ENCODE measurements at places on chromosomes 2 and 18.
A peak's percentile ranks its signal among the peaks of the same experiment; 100 is the strongest.

DNA sequence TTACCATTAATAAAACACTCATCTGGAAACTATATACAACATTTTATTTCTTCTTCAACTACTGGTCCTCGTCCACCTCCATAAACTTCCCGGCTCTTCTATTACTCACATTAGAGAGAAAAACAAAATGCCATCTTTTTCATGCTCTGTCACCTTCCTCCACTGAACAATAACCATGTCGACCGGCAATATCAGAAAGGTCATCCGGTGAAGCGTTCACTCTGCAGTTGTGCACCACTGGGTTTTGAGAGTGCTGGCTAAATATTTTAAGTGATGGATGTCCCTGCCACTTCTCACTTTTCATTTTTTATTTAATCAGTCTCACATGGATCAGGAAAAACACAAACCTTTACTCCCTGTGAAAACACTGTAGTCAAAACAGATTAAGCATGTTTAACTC lies 48.2 kb downstream of the SPP2 start:
- no peak for DNase-seq

DNA sequence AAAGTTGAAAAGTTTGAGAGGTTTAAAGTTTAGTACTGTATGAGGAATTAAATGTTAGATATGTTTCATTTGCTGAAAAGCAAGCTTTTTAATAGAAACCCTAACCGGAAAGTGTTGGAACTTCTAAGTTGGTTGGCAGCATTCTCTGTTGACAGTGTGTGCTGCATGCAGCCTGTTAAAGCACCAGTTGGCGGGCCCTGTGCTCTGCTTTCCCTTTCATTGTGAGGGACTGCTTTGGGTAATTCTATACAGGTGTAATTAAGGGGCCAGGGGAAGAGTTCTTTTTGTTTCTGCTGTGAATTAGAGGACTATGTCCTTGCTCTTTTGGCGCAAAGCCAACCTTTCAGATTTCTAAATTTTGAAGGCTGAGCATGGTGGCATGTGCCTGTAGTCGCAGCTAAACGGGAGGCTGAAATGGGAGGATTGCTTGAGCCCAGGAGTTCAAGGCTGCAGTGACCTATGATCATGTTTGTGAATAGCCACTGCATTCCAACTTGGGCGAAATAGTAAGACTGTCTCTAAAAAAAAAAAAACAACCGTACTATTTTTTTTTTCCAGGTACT lies 20.1 kb downstream of the PLEKHB2 start:
- DNase-seq, result no peak

GRCh38 chr2:119586085-119586484 lies 41.8 kb downstream of the CFAP221 start:
- DNase-seq, result no peak

DNA sequence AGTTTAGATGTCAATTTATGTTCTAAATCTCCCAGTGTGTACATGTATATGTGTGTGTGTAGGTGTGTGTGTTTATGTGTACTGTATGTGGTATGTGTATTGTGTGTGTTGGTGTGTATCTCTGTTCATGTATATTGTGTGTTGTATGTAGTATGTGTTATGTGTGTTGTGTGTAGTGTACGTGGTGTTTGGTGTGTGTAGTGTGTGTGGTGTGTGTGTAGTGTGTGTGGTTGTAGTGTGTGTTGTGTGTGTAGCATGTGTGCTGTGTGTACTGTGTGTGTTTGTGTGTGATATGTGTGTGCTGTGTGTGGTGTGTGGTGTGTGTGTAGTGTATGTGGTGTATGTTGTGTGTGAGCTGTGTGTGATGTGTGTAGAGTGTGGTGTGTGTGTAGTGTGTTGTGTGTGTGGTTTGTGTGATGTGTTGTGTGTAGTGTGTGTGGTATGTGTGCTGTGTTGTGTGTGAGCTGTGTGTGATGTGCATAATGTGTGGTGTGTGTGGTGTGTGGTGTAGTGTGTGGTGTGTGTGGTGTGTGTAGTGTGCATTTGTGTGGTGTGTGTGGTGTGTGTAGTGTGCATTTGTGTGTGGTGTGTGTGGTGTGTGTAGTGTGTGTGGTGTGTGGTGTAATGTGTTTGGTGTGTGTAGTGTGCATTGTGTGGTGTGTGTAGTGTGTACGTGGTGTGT lies 5.2 kb upstream of the RTP5 start:
- DNase-seq, result no peak

GRCh38 chr2:121303531-121304263 lies 18.7 kb upstream of the TFCP2L1 start:
- DNase-seq, result no peak

DNA sequence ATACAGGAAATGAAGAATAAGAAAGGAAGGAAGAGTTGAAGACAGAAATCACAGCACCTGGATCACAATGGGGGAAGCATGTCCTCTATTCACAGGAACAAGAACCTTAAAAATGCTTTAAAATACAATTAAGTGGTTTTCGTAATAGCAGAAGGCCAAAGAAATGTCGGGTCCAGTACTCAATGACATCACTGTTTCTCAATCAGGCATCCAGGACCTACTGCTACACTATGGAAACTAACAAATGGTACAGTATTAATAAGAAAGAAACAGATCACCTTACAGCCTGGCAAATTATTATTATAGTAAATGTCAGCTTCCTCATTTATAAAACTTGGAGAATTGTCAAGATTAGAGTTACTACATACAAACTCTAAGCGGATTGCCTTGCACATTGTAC lies 15.8 kb downstream of the HNRNPLL start:
- no peak for DNase-seq

GRCh38 chr2:218871345-218872302 lies 9.0 kb upstream of the WNT10A start:
- no peak for DNase-seq

DNA sequence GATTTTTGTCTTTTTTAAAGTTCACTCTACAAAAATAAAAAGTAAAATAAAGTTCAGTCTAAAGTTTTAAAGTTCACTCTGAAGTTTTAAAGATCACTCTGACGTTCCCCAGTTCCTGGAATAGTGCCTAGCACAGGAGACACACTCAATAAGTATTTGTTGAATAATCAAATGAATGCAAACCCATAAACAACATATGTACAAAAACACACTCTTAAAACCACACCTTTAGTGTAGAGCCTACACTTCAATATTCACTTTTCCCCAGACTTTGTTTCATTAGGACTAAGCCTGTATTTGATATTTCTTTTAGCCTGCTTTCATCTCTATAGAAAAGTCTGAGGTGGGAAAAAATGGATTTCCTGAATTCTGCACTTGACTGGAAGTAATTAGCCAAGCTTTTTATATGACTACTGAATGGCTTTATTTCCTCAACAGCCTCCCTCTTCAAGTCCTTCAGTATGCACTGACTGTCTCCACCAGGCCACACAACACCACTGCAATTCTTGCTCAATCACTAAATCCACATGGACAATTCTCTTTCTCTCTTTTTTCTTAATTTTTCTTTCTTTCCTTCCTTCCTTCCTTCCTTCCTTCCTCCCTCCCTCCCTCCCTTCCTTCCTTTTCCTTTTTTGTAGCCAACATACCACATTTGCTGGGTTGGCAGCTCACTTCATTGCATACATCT lies 104.6 kb downstream of the SS18 start:
- DNase-seq, result no peak

- no peak for DNase-seq
Measured at GRCh38 chr2:112814278-112814677, 22.3 kb downstream of the IL1B start.

- DNase-seq, result no peak
Measured at GRCh38 chr2:170475878-170476277, 239.3 kb upstream of the SP5 start.

- DNase-seq, result no peak
Measured at GRCh38 chr2:143579456-143579855, 450.2 kb downstream of the ARHGAP15 start.

- DNase-seq, result no peak
Measured at GRCh38 chr2:130798472-130799218, 38.1 kb upstream of the ARHGEF4 start.

- no peak for DNase-seq
Measured at GRCh38 chr18:35174093-35174731, 66.6 kb upstream of the ZNF397 start.

DNA sequence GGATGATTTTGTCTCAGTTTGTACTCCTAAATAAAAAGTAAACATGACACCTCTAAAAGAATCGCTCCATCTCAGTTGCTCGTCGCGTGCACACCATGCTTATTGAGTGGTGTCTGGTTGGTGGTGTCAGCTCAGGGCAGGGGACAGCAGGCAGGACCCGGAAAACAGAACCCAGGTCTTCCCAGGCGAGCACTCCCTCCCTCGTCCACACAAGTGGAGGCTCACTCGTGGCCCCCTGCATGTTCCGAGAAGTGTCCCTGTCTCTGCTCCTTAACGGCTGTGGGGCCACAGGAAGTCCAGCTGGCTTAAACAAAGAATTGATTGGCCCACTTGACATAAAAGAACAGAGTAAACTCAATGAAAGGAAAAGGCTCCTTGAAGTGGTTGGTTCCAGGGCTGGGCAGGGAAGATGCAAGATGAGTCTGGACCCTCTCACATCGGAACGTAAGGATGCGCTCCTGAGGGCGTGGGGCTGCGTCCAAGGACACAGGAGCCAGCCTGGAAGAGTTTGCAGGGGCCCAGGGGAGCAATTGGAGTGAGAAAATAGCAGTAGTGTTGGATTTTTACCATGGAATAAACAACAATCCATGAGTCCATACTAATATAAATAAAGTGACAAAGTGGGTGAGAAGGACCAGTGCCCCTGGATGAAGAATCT lies 13.1 kb upstream of the CNDP1 start:
- DNase-seq, result no peak

DNA sequence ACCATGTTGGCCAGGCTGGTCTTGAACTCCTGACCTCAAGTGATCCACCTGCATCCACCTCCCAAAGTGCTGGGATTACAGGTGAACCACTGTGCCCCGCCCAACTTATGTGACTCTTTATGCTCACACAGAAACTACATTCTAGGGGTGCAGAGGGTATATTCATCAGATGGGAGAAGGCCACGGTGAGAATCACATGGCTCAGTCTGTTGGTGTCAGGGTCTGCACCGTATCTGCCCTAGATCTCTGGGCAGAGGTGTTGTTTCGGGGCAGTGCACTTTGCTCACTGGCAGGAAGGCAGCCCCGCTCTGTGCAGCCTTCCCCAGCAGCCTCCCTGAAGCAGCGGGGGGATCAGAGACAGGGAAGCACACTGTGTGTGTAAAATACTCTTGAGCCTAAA lies 76.4 kb downstream of the SH3RF3 start:
- no peak for DNase-seq

GRCh38 chr2:39469807-39470206 lies 32.7 kb upstream of the MAP4K3 start:
- no peak for DNase-seq

DNA sequence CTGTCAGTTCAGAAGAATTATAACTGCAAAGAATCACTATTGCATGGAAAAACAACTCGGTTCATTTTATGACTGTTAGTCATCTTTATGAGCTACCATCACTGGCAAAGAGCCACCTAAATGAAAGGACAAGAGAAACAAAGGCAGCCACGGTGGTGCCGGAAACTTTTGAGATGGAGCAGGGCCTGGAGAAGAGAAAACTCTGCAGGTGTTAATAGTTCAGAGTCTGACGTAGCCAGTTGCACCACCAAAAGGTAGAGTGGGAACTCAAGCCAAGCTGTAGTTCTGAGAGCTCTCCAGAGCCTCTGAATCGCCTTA lies 110.9 kb downstream of the FTCDNL1 start:
- no peak for DNase-seq

DNA sequence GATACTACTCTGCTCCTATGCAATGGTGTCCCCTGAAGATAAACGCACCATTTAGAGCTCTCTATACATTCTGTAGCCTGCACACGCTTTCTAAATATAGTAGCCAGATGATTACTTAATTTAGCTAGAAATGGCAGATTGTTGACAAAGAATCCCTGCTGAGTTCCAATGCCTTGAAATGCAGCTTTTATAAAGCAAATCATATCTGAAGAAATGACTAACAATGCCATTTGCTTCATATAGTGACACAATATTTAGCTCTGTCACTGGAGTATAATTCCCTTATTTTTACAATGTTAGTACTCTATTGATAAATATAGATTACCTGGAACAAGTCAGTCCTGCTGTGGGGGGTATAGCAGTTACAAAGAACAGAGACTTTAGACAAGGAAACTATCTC lies 166.2 kb downstream of the CDCA7 start:
- DNase-seq, result no peak

DNA sequence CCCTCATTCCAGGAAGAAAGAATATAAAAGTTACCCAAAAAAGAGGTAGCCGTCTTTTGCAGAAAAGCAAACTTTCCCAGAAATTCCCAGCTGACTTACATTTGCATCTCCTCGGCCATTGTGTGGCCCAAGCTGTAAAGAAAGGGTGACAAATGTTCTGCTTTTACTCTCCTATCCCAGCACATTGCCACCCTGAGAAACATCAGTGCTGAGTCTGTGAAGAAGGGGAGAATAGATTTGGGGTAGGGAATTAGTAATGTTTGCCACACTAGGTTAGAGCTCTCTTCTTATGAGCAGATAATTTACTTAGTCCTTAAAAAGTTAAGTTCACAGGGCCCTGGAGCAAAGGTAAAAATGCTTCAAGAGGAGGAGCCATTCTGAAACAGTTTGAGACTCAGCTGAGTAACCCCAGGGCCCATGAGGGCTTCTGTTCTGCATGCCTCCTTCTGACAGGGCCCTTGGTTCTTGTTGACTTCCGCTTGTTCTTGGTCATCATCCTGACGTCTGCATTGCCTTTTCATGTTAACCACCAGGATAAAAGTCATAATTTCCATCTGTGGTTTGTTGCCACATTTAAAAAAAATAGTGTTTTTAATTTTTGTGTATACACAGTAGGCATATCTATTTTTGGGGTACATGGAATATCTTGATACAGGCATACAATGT lies 550.7 kb downstream of the RNF144A start:
- DNase-seq, result peak; percentile 52

- no peak for DNase-seq
Measured at GRCh38 chr18:25235401-25236042, 116.4 kb downstream of the ZNF521 start.

GRCh38 chr2:40041422-40042382 lies 262.6 kb upstream of the THUMPD2 start:
- DNase-seq, result no peak

GRCh38 chr2:202072226-202072625 lies 829 bp upstream of the KIAA2012 start:
- no peak for DNase-seq

DNA sequence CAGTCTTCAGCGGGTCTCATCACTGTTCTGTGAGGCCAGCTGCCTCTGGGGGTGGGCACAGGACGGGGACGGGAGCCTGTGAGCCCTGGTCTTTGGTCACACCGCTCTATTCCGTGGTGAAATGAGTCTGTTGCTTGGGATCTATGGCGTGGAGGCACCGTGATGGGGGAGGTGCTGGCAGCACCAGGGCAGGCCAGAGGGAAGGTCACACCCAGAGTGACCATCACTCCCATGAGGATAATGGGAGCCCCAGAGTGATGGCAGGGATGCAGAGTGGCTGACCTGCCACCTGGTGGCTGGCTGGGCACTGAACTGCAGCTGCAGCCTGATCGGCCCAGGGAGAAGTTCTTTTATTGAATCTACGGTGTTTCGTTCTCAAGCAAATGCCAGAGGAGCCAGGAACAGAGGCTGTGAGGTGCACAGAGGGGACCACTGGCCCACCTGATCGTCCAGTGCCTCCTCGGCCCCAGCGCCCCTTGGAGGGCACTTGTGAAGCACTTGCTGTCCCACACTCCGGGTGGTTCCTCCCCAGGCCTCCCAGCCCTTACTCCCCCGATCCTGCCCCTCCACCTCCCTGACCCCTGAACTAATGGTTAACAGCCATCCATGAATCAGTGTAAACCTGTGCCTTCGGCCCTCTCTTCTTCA lies 17.9 kb downstream of the KCNIP3 start:
- DNase-seq, result no peak
